ENCODE measurements at places on chromosomes 2 and 18. TPM values are rescaled to one million over a fixed set of nuclear protein-coding genes. Genes with fewer than 3 reads are reported as not detected.

- DNase-seq: no peak
- no peaks in the 10 kb centered on the region for H3K36me3 ChIP-seq
- H3K4me3 ChIP-seq: no peak overlapping the region
- no peak overlapping the region for H3K27ac ChIP-seq
- no peaks in the 10 kb centered on the region for H3K27me3 ChIP-seq
- H3K4me1 ChIP-seq: no peaks in the 10 kb centered on the region
Observed at GRCh38 chr2:223580951-223581350, 21.2 kb downstream of the SCG2 start.

DNA sequence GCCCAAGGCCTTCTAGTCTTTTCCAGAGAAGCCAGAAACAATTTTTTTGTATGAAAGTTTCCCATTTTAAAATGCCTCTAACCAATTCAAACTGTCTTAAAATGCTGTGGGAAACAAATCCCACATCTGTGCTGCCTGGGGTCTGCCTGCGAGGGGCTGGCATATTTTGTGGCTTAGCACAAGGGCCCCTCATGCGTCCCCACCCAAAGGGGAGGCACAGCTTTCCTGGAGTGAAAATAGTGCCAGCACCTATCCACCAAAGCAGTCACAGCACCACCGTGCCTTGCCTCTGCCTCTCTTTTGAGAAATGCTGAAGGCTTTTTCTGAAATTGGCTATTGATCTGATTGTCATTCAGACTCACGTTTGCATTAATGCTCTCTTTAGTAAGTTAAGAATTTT lies 22.2 kb upstream of the GNAL start:
- no peaks in the 10 kb centered on the region for H3K36me3 ChIP-seq
- H3K4me3 ChIP-seq: no peak overlapping the region
- peaks cover 5% of the 10 kb centered on the region for H3K4me1 ChIP-seq
- H3K27me3 ChIP-seq: peaks cover 46% of the 10 kb centered on the region
- H3K27ac ChIP-seq: no peak overlapping the region

GRCh38 chr2:203683932-203684556 lies 22.4 kb upstream of the CD28 start:
- H3K36me3 ChIP-seq: no peaks in the 10 kb centered on the region
- DNase-seq: no peak
- no peak overlapping the region for H3K27ac ChIP-seq
- peaks cover 9% of the 10 kb centered on the region for H3K4me1 ChIP-seq

GRCh38 chr2:134459706-134460406 lies 206.0 kb downstream of the MGAT5 start:
- peaks cover 4% of the 10 kb centered on the region for H3K4me1 ChIP-seq
- H3K27ac ChIP-seq: peak overlapping the region; percentile 29
- no peaks in the 10 kb centered on the region for H3K27me3 ChIP-seq
- peaks cover 2% of the 10 kb centered on the region for H3K36me3 ChIP-seq
- DNase-seq: no peak
- H3K4me3 ChIP-seq: peak overlapping the region; percentile 52

DNA sequence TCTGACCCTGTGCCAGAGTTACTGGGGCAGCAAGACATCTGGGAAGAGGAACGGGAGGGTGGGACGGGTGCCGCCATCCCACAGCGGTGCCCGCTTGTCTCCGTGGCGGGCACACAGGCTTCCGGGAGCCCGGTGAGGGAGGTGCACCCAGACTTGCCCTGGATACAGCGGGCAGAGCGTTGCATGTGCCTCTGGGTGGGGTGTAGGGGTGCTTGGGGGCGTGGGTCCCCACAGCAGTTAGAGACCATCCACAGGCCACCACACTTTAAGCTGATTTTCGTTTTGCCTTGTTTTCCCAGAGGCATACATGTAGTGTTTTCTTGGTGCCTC lies 45.1 kb downstream of the SH3BP4 start:
- H3K27me3 ChIP-seq: peaks cover 36% of the 10 kb centered on the region
- no peak overlapping the region for H3K27ac ChIP-seq
- peaks cover 7% of the 10 kb centered on the region for H3K4me1 ChIP-seq
- DNase-seq: no peak

DNA sequence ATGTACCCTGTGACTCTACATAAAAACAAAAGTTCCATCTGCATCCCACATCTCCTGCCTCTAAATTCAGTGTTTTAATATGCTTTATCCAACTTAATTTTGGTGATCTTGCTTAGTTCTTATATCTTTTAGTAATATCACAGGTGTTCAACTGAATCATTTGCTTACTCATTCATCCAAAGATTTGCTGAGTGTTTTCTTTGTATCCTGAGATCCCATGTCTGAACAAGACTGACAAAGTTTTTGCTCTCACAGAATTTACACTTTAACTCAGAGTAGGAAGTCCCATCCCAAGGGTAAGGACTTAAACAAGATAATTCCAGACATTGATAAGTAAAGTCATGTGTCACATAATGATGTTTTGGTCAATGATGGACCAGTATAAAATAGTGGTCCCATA lies 87.0 kb downstream of the FSIP2 start:
- no peak overlapping the region for H3K27ac ChIP-seq
- no peaks in the 10 kb centered on the region for H3K4me1 ChIP-seq
- no peak overlapping the region for H3K4me3 ChIP-seq

GRCh38 chr2:141316103-141316502 lies 814.7 kb downstream of the LRP1B start:
- no peak for DNase-seq
- H3K27ac ChIP-seq: no peak overlapping the region
- H3K27me3 ChIP-seq: no peaks in the 10 kb centered on the region
- H3K4me1 ChIP-seq: no peaks in the 10 kb centered on the region
- no peaks in the 10 kb centered on the region for H3K36me3 ChIP-seq

DNA sequence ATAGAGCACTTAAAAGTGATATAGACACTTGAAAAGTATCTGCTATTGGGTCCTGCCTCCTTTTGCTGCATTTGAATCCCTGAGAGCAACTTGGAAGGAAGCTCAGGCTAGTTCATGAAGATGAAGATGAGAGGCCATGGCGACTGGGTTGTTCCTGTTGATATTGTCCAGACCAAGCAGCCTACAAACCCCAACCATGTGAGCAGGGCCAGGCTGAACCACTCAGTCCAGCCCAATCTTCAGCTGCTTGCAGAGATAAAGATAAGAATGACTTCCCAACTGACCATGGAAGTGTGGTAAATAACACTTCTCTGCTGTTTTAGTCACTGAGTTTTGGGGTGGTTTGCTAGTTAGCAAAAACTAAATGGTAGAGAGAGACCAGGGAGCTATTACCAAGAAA lies 417.6 kb downstream of the SOX11 start:
- H3K27ac ChIP-seq: no peak overlapping the region
- H3K4me3 ChIP-seq: no peak overlapping the region
- H3K27me3 ChIP-seq: no peaks in the 10 kb centered on the region
- no peaks in the 10 kb centered on the region for H3K36me3 ChIP-seq
- no peak for DNase-seq

GRCh38 chr2:26384183-26384582 lies 17.5 kb upstream of the DRC1 start:
- no peak for DNase-seq
- no peak overlapping the region for H3K4me3 ChIP-seq
- H3K27ac ChIP-seq: no peak overlapping the region
- H3K4me1 ChIP-seq: peaks cover 9% of the 10 kb centered on the region
- H3K27me3 ChIP-seq: no peaks in the 10 kb centered on the region

GRCh38 chr2:227462462-227462951 lies 9.4 kb upstream of the AGFG1 start:
- H3K4me1 ChIP-seq: peaks cover 54% of the 10 kb centered on the region
- no peak overlapping the region for H3K4me3 ChIP-seq
- no peaks in the 10 kb centered on the region for H3K27me3 ChIP-seq
- DNase-seq: no peak
- H3K27ac ChIP-seq: no peak overlapping the region
- H3K36me3 ChIP-seq: no peaks in the 10 kb centered on the region

GRCh38 chr18:35803551-35803950 lies 168.9 kb upstream of the RMP24 start:
- no peaks in the 10 kb centered on the region for H3K4me1 ChIP-seq
- DNase-seq: no peak
- H3K4me3 ChIP-seq: no peak overlapping the region
- H3K27me3 ChIP-seq: peaks cover 42% of the 10 kb centered on the region
- no peak overlapping the region for H3K27ac ChIP-seq

DNA sequence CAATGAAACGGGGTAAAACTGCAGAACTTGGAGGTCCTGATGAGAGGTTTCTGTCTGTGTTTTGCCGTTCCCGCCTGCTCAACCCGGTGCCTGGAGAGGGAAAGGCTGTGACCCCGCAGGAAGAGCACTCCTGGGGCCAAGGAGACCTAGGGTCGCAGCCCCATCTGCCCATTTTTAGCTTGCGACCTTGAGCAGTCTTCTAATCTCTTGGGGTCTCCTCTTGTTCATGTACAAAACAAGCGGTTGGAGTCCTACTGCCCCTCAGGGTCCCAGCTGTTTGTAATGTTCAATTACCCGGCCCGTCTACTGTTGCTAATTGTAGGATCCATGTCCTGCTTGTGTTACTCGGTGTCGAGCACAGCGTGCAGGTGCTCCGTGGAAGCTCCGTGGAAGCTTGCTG lies 104.5 kb downstream of the PTGR3 start:
- no peak overlapping the region for H3K4me3 ChIP-seq
- H3K27ac ChIP-seq: no peak overlapping the region
- DNase-seq: no peak
- no peaks in the 10 kb centered on the region for H3K4me1 ChIP-seq

DNA sequence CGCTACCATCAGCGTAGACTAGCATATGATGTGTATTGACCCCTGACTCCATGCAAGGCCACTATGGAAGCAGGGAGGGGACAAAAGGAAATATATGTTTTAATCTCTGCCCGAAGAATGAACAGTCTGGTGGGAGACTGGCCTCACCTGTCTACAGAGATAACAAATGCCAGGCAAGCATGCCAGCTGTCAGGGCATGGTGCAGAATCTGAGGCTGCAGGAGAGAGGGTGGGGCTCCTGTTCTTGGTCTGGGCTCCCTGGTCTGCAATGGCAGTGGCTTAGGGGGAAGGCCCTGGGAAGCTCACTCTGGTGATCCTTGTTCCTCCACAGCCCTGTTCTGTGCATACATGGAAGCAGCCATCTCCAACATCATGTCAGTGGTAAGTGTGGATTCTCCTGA lies 27.5 kb downstream of the SLC14A2 start:
- no peaks in the 10 kb centered on the region for H3K36me3 ChIP-seq
- no peak overlapping the region for H3K27ac ChIP-seq
- H3K4me1 ChIP-seq: no peaks in the 10 kb centered on the region
- H3K27me3 ChIP-seq: peaks cover 13% of the 10 kb centered on the region

DNA sequence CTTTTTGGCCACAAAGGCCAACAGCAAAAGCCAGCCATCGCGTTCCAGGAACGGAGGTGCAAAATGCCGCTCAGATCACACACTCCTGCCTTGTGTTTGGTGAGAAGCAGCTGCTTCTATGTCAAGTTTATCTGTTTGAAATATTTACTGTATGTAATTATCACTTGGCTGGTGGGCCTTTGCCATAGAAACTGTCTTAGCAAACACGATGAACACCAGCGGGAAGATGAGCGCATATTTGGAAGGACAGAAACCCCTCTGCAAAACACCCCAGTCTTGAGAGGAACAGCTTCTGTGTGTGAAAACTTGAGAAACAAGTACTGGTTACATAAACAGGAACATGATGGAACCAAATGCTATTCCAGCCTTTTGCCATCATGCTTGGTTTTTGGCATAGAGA lies 59.7 kb downstream of the SCG2 start:
- no peak overlapping the region for H3K4me3 ChIP-seq
- H3K36me3 ChIP-seq: no peaks in the 10 kb centered on the region
- no peak for DNase-seq
- no peaks in the 10 kb centered on the region for H3K4me1 ChIP-seq
- H3K27ac ChIP-seq: no peak overlapping the region
- H3K27me3 ChIP-seq: peaks cover 7% of the 10 kb centered on the region

GRCh38 chr2:190822043-190822442 lies 58.6 kb upstream of the GLS start:
- no peaks in the 10 kb centered on the region for H3K4me1 ChIP-seq
- no peaks in the 10 kb centered on the region for H3K27me3 ChIP-seq
- H3K4me3 ChIP-seq: no peak overlapping the region
- peaks cover 4% of the 10 kb centered on the region for H3K36me3 ChIP-seq

DNA sequence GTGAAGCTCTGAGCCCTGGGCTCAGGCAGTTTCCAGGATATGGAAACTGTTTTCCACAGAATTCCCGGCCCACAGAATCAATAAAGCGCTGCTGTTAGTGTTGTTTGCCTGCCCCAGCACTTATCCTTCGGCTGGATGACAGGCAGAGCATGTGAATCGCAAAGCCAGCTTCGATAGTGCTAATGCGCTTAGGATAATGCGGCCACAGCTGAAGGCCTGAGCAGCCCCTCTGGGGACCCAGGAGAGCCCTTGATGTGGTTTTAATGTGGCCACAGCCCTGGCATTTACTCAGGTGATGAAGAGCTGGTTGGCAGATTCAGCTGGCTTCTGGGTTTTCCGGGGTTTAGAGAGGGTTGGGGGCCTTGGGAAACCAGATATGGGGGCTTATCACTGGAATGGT lies 23.7 kb downstream of the PCARE start:
- no peaks in the 10 kb centered on the region for H3K27me3 ChIP-seq
- H3K36me3 ChIP-seq: no peaks in the 10 kb centered on the region
- no peaks in the 10 kb centered on the region for H3K4me1 ChIP-seq
- H3K27ac ChIP-seq: no peak overlapping the region

DNA sequence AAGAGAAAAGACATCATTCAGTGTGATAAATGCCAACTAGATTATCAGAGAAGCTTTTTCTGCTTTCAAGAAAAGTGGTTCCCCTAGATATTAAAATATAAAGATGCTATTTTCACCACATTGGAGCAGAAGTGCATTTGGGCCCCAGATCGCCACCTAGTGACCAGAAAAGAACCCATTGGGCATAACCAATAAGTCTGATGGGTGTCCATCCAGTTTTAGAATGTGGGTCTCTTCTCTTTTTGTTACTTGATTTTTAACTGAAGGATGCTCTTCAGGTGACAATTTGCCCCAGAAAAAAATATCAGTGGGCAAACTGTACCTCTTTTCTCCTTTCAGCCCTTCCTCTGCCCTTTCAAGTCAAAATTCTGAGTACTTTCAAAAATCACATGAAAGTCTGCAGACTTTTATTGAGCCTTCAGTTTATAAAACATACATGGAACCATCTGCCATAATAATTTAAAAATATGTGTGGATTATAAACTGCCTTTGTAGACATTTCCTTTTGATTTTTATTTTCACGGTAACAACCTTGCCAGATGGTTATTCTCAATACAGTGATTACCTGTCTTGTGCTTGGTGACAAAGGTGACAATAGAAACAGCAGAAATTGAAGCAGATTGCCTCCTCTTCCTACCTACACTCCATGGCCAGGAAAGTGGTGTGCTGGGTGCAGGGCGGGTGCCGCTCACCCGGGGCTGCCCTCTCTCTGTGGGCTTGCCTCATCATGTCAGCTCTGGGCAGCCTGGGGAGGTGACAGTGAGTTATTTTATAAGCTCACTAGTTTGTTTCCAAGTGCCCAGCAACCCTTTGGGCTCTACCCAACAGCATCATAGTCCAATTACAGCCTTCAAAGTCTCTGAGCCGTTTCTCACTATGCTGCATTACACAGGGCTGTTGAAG lies 124.5 kb downstream of the DCDC2C start:
- H3K4me3 ChIP-seq: no peak overlapping the region
- no peak for DNase-seq

Gene STPG4
- total RNA-seq: not detected

Gene FOXI3
- not detected for total RNA-seq

Gene CPLX4
- not detected for total RNA-seq

Gene DSEL
- total RNA-seq: 1.1 TPM

Gene CD8B2
- total RNA-seq: not detected
